ENCODE measurements at places on chromosomes 13 and 19.

DNA sequence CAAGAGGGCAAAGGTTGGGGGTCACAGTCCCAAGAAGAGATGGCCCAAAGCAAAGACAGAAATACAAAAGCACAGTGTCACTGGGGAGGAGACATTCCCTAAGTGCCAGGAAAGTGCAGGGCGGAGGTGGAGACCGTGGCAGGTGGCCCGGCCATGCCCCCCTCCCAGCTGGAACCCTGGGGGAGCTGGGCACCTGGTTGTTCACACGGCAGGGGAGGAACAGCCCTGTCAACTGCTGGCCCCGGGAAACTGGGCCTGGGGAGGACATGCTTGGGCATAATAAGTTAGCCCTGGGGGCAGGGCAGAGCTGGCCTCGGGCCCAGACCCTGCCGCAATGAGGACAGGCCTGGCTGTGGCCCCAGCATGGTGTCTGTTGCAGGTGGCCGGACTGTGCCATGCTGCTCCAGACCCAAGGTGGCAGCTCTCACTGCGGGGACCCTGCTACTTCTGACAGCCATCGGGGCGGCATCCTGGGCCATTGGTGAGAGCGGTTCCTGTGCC is 7.4 kb downstream of the HPN start:
- no peak for DNase-seq

GRCh38 chr19:12668932-12669269 is 2.3 kb downstream of the WDR83 start:
- DNase-seq: no peak

- no peak for DNase-seq
These were observed 756.5 kb upstream of the KLHL1 start for GRCh38 chr13:70864731-70865130.

DNA sequence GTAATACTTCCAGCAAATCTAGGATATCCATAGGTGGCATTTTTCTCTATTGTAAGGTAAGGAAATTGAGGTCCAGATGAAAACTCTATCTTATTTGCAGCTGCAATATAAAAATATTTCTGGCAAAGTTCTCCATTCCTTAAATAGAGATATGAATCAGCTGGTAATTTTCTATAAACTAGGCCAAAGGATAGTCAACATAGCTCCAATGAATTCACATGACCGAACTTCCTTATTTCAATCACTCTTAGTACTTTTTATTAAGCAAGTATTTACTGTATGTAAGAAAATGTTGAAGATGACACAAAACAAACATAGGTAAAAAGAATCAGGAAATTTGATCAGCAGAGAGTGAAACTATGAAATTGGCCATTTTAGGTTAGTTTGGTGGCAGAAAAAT is 13.0 kb upstream of the LCP1 start:
- DNase-seq: no peak

DNA sequence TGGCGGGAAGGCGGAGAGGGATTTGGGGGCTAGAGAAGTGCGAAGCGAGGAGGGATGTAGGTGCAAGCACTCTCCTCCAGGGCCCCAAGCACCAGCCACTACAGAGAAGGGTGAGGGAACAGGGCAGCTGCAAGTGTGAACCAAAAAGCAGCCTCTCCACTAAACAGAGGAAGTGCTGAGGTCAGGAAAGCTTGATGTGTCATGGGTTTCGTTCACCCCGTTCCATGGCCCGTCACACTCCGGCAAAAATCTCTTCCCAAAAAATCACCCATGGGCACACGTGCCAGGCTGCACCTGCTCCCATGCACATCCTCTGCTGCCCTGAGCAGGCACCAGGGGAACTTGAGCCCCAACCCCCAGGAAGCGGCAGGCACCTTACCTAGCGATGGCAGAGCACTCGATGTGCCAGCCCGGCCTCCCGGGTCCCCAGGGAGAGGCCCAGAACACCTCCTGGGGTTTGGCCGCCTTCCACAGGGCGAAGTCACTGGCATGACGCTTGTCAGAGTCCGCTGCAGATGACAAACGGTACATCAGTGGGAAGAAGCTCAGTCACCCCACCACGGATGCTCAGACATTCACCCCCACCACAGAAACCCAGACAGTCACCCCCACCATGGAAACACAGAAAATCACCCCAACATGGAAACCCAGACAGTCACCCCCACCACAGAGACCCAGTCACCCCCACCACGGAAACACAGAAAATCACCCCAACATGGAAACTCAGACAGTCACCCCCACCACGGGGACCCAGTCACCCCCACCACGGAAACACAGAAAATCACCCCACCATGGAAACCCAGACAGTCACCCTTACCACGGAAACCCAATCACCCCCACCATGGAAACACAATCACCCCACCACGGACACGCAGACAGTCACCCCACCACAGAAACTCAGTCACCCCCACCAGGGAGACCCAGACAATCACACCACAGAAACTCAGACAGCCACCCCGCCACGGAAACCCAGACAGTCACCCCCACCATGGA is 29.0 kb downstream of the CARS2 start:
- DNase-seq: no peak

DNA sequence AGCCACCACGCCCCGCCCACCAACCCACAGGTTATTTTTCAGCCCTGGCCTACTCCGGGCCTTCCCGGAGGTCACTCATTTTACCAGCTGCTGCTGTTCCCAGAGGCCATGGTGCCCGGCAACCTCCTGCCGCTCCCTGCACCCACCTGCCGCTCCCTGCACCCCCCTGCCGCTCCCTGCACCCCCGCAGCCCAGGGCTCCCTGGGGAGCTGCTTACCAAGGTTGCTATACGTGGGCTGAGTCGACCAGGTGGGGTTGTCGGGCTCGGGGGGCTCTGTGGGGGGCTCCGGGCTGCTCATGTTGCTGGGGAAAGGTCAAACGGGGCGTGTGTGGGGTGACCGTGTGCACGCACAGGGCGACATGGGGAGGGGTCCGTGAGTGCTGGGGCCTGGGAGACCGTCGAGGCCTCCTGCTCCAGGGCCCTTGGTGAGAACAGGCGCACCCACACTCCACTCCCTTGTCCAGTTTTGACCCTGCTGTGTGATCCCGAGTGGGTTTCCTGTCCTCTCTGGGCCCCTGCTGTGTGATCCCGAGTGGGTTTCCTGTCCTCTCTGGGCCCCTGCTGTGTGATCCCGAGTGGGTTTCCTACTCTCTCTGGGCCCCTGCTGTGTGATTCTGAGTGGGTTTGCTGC is 1.2 kb downstream of the PEAK3 start:
- no peak for DNase-seq

GRCh38 chr19:15315101-15315500 is 17.2 kb downstream of the BRD4 start:
- no peak for DNase-seq

DNA sequence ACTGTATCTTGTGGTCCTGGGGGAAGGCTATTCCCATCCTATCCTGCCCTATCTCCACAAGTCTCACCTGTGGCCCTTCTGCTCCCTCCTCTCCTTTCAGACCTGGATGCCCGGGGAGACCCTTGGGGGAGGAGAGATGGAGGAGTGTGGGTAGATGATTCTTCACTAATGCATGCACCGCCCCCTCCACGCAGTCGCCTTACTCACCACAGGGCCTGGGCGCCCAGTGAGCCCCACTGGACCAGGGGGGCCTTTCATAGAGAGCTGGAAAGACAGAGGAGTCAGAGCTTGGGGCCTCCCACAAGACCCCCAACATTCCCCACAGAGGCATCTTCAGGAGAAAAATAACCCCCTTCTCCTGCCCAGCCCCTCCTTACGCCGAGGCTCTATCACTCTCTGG is 14.3 kb downstream of the COL5A3 start:
- no peak for DNase-seq

- no peak for DNase-seq
These were observed 1.2 kb downstream of the EPS15L1 start for GRCh38 chr19:16470541-16470910.

- no peak for DNase-seq
These were observed 21.6 kb downstream of the LGALS13 start for GRCh38 chr19:39623946-39624345.

- DNase-seq: no peak
These were observed 76.2 kb downstream of the GGACT start for GRCh38 chr13:100512422-100512821.

- no peak for DNase-seq
These were observed 104.0 kb downstream of the MYCBP2 start for GRCh38 chr13:77222909-77223308.

GRCh38 chr19:1154731-1155351 is 19.2 kb downstream of the SBNO2 start:
- no peak for DNase-seq

DNA sequence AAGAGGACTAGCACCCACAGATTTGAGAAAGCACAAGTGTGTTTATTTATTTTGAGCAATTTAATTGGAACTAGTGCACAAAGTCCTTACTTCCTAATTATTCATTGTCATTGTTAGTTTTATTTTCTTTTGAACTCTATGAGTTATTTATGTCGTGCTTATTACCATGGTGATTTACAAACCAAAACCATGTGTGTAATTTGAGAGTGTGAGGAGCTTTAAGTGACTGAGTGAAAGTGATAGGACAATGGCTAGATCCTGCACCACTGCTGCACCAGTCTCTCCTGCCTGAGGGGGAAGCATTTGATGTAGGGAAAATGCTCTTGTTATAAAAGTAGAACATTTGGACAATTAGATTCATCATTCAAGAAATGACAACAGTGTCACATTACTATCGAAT is 172.3 kb upstream of the KLF12 start:
- no peak for DNase-seq

- no peak for DNase-seq
These were observed 14.6 kb downstream of the NLRP8 start for GRCh38 chr19:55962186-55962585.

DNA sequence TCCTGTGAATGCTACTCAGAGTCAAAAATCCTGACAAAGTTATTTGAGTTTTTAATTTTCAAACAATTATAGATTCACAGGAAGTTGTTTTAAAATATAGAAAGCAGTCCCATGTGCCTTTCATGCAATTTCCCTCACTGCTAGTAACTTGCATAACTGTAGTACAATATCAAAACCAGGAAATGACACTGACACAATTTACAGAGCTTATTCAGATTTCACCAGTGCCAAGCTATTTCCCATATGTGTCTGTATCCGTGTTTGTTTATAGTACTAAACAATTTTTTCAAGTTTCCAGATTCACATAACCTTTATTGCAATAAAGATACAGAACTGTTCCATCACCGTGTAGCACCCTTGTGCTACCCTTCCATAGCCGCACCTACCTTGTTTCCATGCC is 934.6 kb downstream of the PCDH17 start:
- DNase-seq: no peak

DNA sequence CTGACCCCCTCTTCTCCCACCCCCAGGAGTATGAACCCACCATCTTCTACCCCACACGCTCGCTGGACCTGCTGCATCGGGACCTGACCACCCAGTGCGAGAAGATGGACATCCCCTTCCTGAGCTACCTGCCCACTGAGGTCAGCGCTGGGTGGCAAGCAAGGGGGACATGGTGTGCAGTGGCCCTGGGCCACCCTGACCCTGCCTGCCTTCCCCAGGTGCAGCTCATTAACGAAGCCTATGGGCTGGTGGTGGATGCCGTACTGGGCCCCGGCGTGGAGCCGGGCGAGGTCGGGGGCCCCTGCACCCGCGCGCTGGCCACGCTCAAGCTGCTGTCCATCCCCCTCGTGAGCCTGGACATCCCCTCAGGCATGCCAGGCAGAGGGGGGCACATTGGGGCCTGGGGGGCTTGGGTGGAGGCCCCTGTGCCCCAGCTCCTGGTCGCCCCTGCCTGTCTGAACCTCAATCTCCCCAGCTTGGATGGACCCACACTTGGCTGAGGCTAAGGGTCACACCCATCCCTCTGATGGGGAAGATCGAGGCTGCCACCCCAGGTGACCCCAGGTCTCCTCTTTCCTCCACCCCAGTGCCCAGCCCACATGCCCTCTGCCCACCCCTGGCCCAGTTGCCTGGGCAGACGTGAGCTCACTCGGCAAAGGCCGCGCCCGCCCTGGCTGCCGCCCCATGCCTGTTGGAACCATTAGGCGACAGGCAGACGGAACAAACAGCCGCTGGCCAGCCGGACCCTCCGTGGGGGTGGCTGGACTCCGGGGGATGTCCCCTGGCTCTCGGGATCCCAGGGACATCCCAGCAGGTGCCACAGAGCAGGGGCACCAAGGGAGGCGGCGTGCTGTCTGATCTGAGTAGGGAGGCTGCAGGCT is 2.5 kb upstream of the CILP2 start:
- DNase-seq: no peak

GRCh38 chr19:33339016-33339984 is 34.2 kb upstream of the CEBPG start:
- DNase-seq: no peak

GRCh38 chr13:45048890-45049407 is 59.6 kb downstream of the GPALPP1 start:
- no peak for DNase-seq

DNA sequence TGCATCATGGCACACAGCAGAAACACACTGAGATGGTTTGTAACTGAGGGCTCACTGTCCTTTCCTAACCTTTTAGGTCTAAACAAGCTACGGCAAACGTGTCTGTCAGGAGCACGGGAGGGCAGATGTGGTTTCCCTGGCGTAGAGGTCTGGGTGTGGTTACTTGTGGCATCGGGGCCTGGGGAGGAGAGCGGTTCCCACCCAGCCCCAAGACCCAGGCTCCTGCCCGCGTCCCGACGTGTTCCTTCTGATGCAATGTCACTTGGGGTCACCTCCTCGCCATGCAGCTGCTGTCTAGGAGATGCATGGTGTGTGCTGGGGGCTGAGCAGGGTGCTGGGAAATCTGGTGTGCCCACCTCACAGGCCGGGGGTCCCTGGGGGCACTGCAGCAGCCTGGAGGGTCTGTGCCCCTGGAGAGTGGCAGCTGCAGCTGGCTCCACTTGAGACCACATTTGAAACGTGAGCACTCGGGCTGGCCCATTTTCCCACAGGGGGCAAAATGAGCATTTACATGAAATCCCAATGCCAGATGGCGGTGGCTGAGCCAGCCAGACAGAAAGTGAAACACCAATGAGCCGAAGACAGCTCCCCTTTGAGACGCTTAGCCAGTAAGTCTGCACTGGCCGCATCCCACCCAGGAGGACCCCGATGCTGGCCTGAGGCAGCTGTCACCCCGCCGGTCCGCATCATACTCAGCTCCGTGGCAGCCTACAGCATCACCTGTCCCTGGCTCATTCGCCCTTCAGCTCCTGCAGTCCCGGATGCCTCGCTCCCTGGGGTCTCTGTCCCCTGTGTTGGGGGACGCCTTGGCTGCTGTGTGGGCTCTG is 22.3 kb upstream of the MYDGF start:
- DNase-seq: no peak

GRCh38 chr13:58085819-58086218 is 454.3 kb downstream of the PCDH17 start:
- DNase-seq: no peak

DNA sequence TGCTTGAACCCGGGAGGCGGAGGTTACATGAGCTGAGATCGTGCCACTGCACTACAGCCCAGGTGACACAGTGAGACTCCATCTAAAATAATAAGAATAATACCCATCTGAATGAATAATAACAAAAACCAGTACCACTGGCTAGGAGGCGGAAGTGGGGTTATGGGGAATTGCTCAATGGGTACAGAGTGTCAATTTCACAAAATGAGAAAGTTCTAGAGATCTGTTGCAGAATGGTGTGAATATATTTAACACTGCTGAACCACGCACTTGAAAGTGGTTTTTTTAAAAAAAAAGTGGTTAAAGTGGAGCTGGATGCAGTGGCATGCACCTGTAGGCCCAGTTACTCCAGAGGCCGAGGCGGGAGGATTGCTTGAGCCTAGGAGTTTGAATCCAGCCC is 18.5 kb downstream of the KLF2 start:
- DNase-seq: no peak

All from vagina (tissue), 2 donors.